Cerebellum (tissue), 4 donors: ENCODE measurements at places on chromosomes 3 and 15. TPM values are rescaled to one million over a fixed set of nuclear protein-coding genes. Genes with fewer than 3 reads are reported as not detected.

The CFAP100 gene
- 1.8 TPM for total RNA-seq

The GPR15 gene
- total RNA-seq: not detected

The CPN2 gene
- total RNA-seq: not detected

The OXSR1 gene
- total RNA-seq: 45.1 TPM

The SPG21 gene
- total RNA-seq: 47.4 TPM

The CACNA2D3 gene
- 5.4 TPM for total RNA-seq

The MNS1 gene
- total RNA-seq: 3.9 TPM

The IMPG2 gene
- 2.4 TPM for total RNA-seq

The PIK3CA gene
- 46.6 TPM for total RNA-seq

The FES gene
- total RNA-seq: 10.2 TPM

The ATP10A gene
- 1.6 TPM for total RNA-seq

The SERPINI2 gene
- total RNA-seq: 10.1 TPM

The GPR149 gene
- total RNA-seq: 2.7 TPM

The TERC gene
- 66.4 TPM for total RNA-seq

The OXTR gene
- total RNA-seq: 3.2 TPM

The EPHA6 gene
- total RNA-seq: 51.0 TPM

The FANCD2OS gene
- not detected for total RNA-seq

The KBTBD13 gene
- not detected for total RNA-seq

The TM2D3 gene
- total RNA-seq: 78.8 TPM

The COL7A1 gene
- 5.8 TPM for total RNA-seq

The GPR176 gene
- total RNA-seq: 12.6 TPM

The GOLGA8T gene
- total RNA-seq: 0.64 TPM

The EXD1 gene
- total RNA-seq: 0.09 TPM

The MAP2K5 gene
- total RNA-seq: 17.0 TPM

The IFT80 gene
- 55.4 TPM for total RNA-seq

The CASR gene
- total RNA-seq: 0.09 TPM

The TM6SF1 gene
- 1.8 TPM for total RNA-seq

The SCN11A gene
- total RNA-seq: 0.64 TPM

The GABRR3 gene
- total RNA-seq: not detected

The APOD gene
- total RNA-seq: 5.2 TPM

The P2RY12 gene
- total RNA-seq: 20.6 TPM

The SMCO1 gene
- total RNA-seq: not detected

The NEO1 gene
- 142 TPM for total RNA-seq
